ENCODE measurements at places on chromosomes 3 and 15. TPM values are rescaled to one million over a fixed set of nuclear protein-coding genes. Genes with fewer than 3 reads are reported as not detected.

DNA sequence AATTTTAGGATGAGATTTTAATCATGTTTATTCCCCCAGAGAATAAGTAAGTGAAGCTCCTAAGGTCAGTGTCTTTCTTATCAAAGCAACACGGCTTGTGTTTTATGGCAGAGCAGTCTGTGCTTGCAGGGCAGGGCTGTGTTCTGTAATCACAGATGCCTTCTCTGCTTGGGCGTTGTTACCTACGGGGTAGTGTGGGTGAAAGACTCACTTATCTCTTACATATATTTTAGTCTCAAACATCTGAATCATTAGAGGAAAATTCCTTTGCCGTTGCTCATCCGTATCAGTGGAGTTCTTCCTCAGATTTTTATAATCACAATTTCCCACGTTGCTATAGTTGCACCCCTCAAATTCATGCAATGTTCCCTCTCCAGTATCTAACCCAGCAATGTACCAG is 271.7 kb upstream of the MEIS2 start:
- no peak for DNase-seq

- DNase-seq: no peak
These were observed 108.1 kb upstream of the THBS1 start for GRCh38 chr15:39472621-39473297.

DNA sequence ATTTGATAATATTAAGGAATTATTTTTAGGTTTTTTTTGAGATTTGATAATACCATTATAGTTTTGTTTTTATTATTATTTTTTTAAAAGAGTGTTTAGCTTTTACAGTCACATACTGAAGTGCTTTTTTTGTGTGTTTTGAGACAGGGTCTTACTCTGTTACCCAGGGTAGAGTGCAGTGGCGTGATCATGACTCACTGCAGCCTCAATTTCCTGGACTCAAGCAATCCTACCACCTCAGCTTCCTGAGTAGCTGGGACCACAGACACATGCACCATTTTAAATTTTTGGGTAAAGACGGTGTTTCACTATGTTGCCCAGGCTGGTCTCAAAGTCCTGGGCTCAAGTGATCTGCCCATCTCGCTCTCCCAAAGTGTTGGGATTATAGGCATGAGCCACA is 73.0 kb downstream of the SUMF1 start:
- no peak for DNase-seq

DNA sequence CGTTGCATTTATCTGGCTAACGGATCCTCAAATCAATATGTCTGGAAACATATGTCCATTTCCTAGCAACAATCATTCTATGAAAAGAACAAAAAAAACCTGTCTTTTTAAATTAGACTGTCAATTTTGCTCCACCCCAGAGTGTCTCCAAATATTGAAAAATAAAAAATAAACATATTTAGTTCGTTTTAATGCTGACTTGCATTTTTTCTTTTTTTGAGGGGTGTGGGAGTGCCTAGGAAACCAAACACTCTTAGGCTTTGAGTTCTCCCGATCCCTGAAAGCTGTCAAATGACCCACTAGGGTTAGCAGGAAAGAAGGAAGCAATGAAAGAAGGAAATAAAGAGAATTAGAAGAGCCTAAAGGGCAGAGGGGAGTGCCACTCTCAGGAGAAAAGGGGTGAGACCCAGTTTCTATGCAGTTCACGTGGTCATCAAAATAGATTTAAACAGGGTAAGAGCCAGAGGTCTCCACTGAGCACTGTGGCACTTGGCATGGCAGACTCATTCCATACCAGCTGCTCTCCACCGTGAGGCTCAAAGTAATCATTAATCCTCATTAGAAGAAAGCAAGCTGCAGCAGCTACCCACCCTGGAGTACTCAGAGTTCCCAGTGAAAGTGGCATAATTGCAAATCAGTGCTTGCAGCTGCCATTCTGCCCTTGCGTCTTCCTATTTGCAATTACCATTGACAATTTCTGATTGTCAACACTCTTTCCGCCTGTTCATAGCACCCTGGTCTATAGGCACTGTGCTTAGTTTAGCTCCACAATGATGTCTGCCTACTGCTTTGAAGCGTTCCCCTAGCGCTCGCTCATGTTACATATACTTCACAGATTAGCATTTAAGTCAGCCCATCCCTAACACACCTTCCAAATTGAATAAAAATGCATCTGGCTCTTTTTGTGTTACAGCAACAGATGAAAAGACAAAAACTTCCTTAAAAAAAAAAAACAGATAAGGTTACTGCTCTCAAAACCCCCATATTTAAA is 32.3 kb downstream of the PDZRN3 start:
- DNase-seq: no peak

Gene PARP3
- total RNA-seq: 4.3 TPM

Gene ITPKA
- total RNA-seq: 1.3 TPM

All from neural crest cell (in vitro differentiated cells).